Hepatocyte (in vitro differentiated cells): ENCODE measurements at places on chromosomes 7 and 10.

DNA sequence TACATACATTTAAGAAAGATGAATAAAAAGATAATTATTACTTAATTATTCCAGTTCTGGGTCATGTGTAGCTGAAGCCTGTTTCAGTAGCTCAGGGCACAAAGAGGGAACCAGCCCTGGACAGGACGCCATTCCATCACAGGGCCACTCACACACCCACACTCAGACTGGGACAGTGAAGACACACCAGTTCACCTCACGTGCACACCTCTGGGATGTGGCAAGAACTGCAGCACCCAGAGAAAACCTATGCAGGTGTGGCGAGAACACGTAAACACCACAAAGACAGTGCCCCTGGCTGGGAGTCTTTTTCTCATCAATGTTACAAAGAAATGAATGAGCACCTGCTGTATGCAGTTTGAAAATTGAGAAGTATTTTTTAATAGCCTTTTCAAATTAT, 1.6 kb upstream of the IDI1 start:
- peak overlapping the region; percentile 61 for H3K4me3 ChIP-seq
- H3K36me3 ChIP-seq = no peaks in the 10 kb centered on the region
- DNase-seq = peak; percentile 70
- peaks cover 28% of the 10 kb centered on the region for H3K4me1 ChIP-seq
- H3K27me3 ChIP-seq = no peaks in the 10 kb centered on the region

GRCh38 chr7:29810297-29810696, 4.0 kb downstream of the WIPF3 start:
- peaks cover 8% of the 10 kb centered on the region for H3K27me3 ChIP-seq
- no peak for DNase-seq
- peaks cover 12% of the 10 kb centered on the region for H3K4me1 ChIP-seq

GRCh38 chr10:59358576-59358975, 3.8 kb downstream of the FAM13C start:
- no peaks in the 10 kb centered on the region for H3K4me1 ChIP-seq
- peaks cover 4% of the 10 kb centered on the region for H3K27me3 ChIP-seq
- no peak overlapping the region for H3K27ac ChIP-seq
- no peak for DNase-seq
- H3K4me3 ChIP-seq = no peak overlapping the region

GRCh38 chr7:81637534-81637933, 132.3 kb downstream of the HGF start:
- no peaks in the 10 kb centered on the region for H3K36me3 ChIP-seq
- peak overlapping the region; percentile 2 for H3K27ac ChIP-seq
- no peak overlapping the region for H3K4me3 ChIP-seq
- H3K4me1 ChIP-seq = no peaks in the 10 kb centered on the region

GRCh38 chr10:18306031-18306430, 165.8 kb downstream of the CACNB2 start:
- H3K27me3 ChIP-seq = no peaks in the 10 kb centered on the region
- no peak overlapping the region for H3K27ac ChIP-seq
- no peaks in the 10 kb centered on the region for H3K4me1 ChIP-seq
- no peak for DNase-seq

DNA sequence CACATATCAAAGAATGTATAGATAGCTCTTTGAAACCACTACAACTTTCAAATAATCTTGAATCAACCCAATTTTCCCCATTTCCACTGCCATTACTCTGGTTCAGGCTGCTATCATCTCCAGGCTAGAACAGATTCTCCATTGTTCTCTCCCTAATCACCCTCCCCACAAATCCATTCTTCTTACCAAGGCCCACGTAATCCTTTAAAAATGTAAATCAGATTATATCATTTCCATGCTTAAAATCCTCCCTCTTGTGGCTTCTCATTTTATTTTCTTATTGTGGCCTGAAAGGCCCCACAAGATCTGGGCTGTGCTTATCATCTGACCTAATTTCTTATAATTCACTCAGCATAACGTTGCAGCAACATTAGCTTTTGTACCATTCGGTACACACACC, 3.0 kb upstream of the PON1 start:
- no peak overlapping the region for H3K4me3 ChIP-seq
- H3K27me3 ChIP-seq = peaks cover 3% of the 10 kb centered on the region
- no peaks in the 10 kb centered on the region for H3K4me1 ChIP-seq
- no peak for DNase-seq
- H3K27ac ChIP-seq = no peak overlapping the region

DNA sequence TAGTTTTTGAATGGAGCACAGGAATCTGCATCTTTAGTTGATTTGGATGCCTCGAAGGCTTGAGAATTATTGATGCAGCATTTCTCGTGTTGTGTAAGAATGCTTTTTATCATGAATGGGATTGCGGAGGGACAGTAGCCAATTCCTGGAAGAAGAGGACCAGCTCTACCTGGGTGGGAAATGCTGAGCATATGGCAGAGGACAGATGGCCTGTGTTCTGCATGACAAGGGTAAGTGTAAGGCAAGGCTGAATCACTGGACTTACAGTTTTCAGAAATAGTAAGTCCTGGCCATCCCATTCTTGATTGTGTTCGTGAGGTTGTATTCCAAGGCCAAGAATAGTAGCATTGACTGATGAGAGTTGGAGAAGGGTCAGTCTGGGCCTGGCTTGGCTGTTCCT, 15.9 kb downstream of the RP9 start:
- peaks cover 5% of the 10 kb centered on the region for H3K36me3 ChIP-seq
- no peaks in the 10 kb centered on the region for H3K27me3 ChIP-seq

- H3K4me3 ChIP-seq = no peak overlapping the region
- no peaks in the 10 kb centered on the region for H3K4me1 ChIP-seq
- no peaks in the 10 kb centered on the region for H3K27me3 ChIP-seq
- H3K27ac ChIP-seq = no peak overlapping the region
- H3K36me3 ChIP-seq = no peaks in the 10 kb centered on the region
- no peak for DNase-seq
Measured at GRCh38 chr10:13221572-13221971, 12.6 kb downstream of the UCMA start.

- peaks cover 3% of the 10 kb centered on the region for H3K4me1 ChIP-seq
- DNase-seq = peak; percentile 74
- H3K4me3 ChIP-seq = no peak overlapping the region
- no peaks in the 10 kb centered on the region for H3K27me3 ChIP-seq
- no peaks in the 10 kb centered on the region for H3K36me3 ChIP-seq
Measured at GRCh38 chr7:2309889-2310331, 4.3 kb downstream of the SNX8 start.

DNA sequence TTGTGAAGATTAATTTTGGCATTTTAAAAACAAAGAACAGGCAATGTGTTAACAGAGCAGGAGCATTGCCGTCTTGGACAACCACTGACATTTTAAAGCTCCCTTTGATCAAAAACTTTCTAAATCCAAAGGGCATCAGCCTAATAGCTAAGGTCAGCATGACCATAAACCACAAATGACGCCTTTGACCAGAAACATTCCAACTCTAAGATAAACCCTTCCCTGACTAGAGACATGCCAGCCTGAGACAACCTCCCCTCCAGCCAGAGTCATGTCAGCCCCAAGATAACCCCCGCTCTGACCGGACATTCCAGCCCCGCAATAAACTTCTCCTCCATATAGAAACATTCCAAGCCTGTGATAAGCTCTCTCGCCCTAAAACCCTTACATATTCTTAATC, 949.4 kb upstream of the POT1 start:
- H3K4me3 ChIP-seq = no peak overlapping the region
- H3K27me3 ChIP-seq = no peaks in the 10 kb centered on the region
- no peaks in the 10 kb centered on the region for H3K4me1 ChIP-seq
- H3K36me3 ChIP-seq = no peaks in the 10 kb centered on the region
- DNase-seq = peak; percentile 12

DNA sequence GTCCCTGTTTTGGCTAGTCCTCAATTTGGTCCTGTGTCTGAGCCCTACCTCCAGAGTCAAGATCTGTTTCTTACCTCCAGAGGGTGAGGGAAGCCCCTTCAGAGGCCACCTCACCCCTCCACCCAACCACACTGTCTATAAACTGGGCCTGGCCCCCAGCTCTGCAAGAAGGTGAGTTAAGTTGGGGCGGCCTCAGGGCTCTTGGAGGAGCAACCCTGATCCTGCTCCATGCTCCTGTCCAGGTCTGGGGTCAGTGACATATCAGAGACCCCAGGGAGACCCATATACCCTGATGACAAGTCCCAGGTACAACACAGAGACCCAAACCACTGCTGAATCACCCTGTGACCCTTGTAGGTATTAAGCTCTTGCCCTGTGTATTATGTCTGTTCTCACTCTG, 69.5 kb downstream of the MYL10 start:
- no peaks in the 10 kb centered on the region for H3K27me3 ChIP-seq
- no peak overlapping the region for H3K27ac ChIP-seq
- no peak for DNase-seq
- no peaks in the 10 kb centered on the region for H3K36me3 ChIP-seq
- H3K4me3 ChIP-seq = no peak overlapping the region

- no peak overlapping the region for H3K27ac ChIP-seq
- no peak for DNase-seq
- H3K36me3 ChIP-seq = no peaks in the 10 kb centered on the region
- H3K4me3 ChIP-seq = no peak overlapping the region
Measured at GRCh38 chr7:44977959-44978335, 868 bp downstream of the MYO1G start.

DNA sequence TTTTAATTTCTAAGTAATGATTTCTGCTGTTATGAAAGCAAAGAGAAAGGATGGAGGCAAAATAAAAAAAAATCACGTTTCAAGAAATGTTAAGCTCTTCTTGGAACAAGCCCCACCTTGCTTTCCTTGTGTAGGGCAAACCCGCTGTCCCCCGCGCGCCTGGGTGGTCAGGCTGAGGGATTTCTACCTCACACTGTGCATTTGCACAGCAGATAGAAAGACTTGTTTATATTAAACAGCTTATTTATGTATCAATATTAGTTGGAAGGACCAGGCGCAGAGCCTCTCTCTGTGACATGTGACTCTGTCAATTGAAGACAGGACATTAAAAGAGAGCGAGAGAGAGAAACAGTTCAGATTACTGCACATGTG, 2.4 kb downstream of the ADRB1 start:
- H3K27me3 ChIP-seq = peaks cover 70% of the 10 kb centered on the region
- H3K36me3 ChIP-seq = no peaks in the 10 kb centered on the region
- DNase-seq = no peak
- no peaks in the 10 kb centered on the region for H3K4me1 ChIP-seq

DNA sequence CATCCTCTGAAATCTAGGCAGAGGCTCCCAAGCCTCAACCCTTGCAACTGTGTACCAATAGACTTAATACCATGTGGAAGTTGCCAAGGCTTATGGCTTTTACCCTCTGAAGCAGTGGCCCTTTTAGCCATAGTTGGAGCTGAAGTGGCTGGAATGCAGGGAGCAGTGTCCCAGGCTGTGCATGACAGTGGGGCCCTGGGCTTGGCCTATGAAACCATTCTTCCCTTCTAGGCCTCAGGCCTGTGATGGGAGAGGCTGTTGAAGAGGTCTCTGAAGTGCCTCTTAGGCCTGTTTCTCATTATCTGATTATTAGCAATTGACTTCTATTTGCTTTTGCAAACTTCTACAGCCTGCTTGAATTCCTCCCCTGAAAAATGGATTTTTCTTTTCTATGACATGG, 612.7 kb upstream of the ZWINT start:
- DNase-seq = no peak
- no peaks in the 10 kb centered on the region for H3K36me3 ChIP-seq
- no peaks in the 10 kb centered on the region for H3K27me3 ChIP-seq
- no peak overlapping the region for H3K27ac ChIP-seq
- no peak overlapping the region for H3K4me3 ChIP-seq
- H3K4me1 ChIP-seq = no peaks in the 10 kb centered on the region

DNA sequence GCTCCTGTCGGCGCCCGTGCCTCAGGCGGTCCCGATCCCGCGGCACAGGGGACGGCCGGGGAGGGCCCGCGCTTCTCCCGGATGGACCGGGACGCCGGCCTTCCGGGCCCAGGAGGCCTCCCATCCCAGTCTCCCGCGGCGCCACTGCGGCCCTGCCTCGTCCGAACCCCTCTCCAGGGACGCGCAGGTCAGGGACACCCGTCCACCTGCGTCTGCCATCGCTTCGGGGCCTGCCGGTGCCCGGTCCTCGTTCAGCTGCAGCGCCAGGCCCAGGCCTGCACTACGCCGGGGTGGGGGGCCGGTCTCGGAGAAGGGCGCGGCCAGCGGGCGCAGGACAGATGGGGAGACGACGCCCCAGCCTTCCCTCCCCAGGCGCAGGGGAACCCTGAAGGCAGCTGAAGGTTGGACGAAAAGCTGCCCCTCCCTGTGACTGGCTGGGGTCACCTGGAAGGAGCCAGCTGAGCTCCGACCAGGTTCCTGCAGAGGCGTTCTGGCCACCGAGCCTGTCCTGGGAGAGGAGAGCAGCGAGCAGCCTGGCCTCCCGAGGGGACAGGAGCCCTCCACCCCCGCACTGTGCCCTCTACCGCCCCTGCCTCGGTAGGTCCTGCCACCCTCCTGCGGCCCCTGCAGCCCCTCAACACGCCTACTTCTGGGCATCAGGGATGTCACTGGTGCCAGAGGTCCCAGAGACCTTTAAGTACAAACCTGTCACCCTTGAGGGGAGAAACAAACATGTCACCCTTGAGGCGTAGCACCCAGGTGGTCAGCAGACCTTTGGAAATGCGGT, 84.3 kb downstream of the LANCL2 start:
- no peaks in the 10 kb centered on the region for H3K36me3 ChIP-seq
- DNase-seq = no peak
- no peaks in the 10 kb centered on the region for H3K4me1 ChIP-seq
- H3K4me3 ChIP-seq = no peak overlapping the region
- H3K27me3 ChIP-seq = no peaks in the 10 kb centered on the region
- no peak overlapping the region for H3K27ac ChIP-seq

- no peak overlapping the region for H3K4me3 ChIP-seq
- no peaks in the 10 kb centered on the region for H3K27me3 ChIP-seq
- peaks cover under 1% of the 10 kb centered on the region for H3K4me1 ChIP-seq
- H3K36me3 ChIP-seq = no peaks in the 10 kb centered on the region
- DNase-seq = no peak
- H3K27ac ChIP-seq = no peak overlapping the region
Measured at GRCh38 chr7:70313687-70314086, 715.4 kb downstream of the AUTS2 start.

DNA sequence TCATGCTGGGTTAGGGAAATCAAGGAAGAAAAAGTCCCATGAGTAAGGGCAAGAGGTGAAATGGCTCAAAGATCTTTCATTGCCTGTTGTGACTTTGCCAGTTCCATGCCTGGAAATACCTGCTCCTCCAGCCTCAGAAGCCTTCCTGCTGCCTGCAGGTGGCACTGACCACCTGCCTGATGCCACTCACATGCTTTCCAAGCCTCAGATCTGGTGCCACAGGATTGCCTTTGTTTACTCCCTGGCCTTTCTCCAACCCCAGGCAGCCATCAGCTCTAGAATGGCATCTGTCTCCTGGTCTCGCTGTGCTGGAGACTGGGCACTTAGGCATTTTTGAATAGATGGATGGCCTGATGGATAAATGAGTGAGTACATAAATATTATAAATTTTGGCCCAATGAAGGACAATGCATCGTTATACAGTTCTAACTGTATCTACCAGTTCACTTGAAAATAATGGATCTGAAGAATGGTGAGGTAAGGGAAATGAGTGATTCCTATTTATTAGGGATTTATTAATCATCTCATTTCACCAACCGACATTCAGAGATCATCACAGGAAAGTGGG, 657.2 kb downstream of the INHBA start:
- H3K27ac ChIP-seq = no peak overlapping the region
- H3K4me3 ChIP-seq = no peak overlapping the region
- H3K27me3 ChIP-seq = no peaks in the 10 kb centered on the region
